Effector memory CD8-positive, alpha-beta T cell (primary cell): ENCODE measurements at places on chromosomes 5 and 9.

DNA sequence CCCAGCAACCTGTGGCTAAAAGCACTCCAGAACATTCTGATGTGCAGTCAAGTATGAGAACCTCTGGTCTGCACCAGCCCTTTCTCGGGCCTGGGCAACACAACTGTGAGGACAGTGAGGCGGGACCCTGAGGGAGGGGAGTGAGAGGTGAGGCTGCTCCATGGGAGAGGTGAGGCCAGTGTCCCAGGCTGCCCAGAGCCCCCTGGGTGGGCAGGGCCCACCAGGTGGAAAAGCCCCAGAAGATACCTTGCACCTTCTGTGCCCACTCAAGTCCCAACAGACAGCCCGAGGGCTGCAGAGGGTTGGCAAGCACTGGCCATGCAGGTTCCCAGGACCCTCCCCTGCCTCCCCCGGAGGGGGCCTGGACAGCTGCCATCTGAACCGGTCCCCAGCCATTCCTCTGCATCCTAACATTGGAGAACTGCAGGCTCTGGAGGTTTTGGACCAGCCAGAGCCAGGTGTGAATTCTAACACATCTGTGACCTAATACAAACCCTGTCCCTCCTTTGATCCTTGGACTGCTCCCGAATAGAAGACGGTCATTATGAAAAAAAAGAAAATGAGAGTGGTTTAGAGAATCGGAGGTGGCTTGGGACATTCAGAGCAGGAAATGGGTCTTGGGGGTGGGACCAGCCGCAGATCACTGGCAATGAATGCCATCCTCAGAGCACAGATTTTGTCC, 57.0 kb downstream of the DUSP1 start:
- no peak overlapping the region for H3K4me3 ChIP-seq
- peaks cover 8% of the 10 kb centered on the region for H3K4me1 ChIP-seq
- H3K27ac ChIP-seq: peak overlapping the region; percentile 70
- no peak for DNase-seq

DNA sequence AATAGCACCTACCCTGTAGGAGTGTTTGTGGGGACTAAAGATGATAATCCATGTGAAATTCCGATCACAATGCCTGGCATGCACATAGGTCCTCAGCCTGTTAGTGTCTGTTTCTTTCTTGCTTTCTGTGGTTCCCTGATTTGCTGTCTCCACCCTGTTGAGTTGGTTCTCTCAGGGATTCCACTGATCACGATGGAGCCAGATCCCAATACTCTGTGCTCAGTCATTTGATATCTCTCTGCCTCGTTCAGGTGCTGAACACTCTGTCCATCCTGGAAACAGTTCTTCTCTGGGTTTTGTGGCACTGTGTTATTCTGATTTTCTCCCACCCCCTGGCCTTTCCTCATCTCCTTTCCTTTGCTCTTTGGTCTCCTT, 60.8 kb downstream of the ARHGAP26 start:
- H3K4me3 ChIP-seq: no peak overlapping the region
- peaks cover 72% of the 10 kb centered on the region for H3K4me1 ChIP-seq
- H3K36me3 ChIP-seq: peaks cover 4% of the 10 kb centered on the region
- DNase-seq: no peak

DNA sequence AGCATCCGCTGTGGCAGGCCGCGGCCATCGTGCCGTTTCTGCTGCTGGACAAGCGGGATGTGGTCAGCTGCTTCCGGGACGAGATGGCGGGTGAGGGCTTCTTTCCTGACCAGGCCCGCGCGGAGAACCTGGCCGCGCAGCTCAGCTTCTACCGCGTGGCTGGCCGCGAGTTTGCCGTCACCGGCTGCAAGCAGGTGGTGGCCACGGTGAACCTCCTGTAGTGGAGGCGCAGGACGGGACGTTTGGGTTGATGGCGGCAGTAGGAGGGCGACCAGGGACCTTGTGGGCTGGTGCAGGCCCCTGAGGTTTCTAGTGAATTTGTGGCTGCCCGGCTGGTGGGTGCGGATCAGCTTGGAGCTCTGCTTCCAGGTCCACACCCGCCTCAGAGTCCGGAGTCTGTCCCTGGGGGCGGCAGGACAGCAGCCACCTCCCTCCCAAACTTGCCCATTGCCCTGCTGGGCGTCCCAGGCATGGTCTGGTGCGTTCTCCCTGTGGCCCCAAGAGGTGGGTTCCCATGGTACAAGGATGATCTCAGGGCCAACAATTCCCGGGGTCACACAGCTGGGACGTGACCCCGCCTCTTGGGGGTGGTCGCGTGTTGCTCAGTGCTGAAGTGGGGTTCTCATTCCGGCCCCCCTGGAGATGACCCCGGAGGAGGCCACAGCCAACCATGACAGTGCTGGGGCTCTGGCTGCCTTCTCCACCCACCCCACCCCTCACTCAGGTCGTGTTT, 2.4 kb downstream of the TOR4A start:
- no peak overlapping the region for H3K4me3 ChIP-seq
- no peak for DNase-seq
- H3K36me3 ChIP-seq: peaks cover 3% of the 10 kb centered on the region
- no peaks in the 10 kb centered on the region for H3K27me3 ChIP-seq
- peaks cover 13% of the 10 kb centered on the region for H3K4me1 ChIP-seq

DNA sequence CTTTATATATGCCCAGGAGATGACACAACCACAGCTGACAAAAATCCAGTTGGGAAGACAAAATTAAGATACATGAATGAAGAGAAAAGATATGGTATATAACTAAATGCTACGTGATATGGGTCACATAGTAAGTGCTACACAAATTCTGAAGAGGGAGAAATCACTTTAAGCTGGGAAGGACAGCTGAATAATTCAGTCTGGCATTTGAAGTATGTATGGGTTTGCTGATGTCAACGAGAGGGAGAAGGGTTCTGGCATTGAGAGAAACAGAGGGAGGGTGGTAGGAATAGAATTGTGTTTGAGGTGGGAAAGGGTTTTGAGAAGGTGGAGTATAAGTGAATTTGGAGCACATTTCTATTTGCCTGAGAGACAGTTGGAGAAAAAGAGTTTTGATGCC, 6.7 kb upstream of the SLIT3 start:
- no peaks in the 10 kb centered on the region for H3K4me1 ChIP-seq
- no peak for DNase-seq
- H3K27ac ChIP-seq: no peak overlapping the region
- H3K27me3 ChIP-seq: peaks cover 57% of the 10 kb centered on the region
- no peaks in the 10 kb centered on the region for H3K36me3 ChIP-seq

- no peak overlapping the region for H3K4me3 ChIP-seq
- H3K36me3 ChIP-seq: peaks cover 58% of the 10 kb centered on the region
- no peak for DNase-seq
- no peaks in the 10 kb centered on the region for H3K27me3 ChIP-seq
- no peak overlapping the region for H3K27ac ChIP-seq
Measured at GRCh38 chr5:71652349-71652748, 65.2 kb downstream of the MCCC2 start.

DNA sequence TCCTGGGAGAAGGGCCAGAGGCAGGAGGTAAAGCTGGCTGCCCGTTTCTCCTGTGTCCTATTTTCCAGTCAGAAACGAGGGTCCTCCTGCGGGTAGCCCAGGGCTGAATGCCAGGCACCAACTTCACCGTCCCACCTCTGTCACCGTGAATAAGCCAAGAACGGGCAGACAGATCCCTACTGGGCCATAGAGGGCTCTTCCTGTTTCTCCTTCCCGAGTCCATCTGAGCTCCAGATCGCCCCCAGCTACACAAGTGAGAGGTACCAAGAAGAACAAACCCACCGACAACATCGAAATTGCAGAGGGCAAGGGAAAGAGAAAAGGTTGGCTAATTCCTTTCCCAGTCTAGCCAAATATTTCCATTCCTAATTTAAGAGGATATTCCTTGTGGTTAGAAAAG, 93.7 kb downstream of the SPOCK1 start:
- no peaks in the 10 kb centered on the region for H3K4me1 ChIP-seq
- no peaks in the 10 kb centered on the region for H3K36me3 ChIP-seq
- no peak for DNase-seq
- no peak overlapping the region for H3K4me3 ChIP-seq
- peaks cover 32% of the 10 kb centered on the region for H3K27me3 ChIP-seq

- no peaks in the 10 kb centered on the region for H3K4me1 ChIP-seq
- peaks cover 11% of the 10 kb centered on the region for H3K27me3 ChIP-seq
- H3K4me3 ChIP-seq: no peak overlapping the region
Measured at GRCh38 chr9:84170521-84171141, 169.9 kb downstream of the SLC28A3 start.

DNA sequence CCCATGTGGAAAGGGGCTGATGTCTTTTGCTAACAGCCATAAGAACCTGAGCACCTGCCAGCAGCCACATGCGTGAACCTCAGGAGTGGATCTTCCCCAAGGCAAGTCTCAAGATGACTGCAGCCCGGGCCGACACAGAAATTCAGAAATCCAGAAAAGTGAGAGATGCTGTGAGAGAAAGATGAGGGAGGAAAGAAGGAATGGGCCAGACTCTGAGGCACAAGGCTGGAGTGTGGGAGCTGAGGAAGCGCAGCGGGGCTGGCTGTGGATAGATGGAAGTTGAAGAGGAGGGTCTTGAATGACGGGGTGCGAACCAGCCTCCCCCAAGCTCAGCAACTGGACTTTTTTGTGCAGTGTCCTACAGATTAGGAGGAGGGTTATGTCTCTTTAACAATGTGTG, 337.8 kb downstream of the GADD45G start:
- H3K27ac ChIP-seq: no peak overlapping the region
- no peak for DNase-seq
- no peak overlapping the region for H3K4me3 ChIP-seq
- peaks cover 37% of the 10 kb centered on the region for H3K27me3 ChIP-seq
- H3K36me3 ChIP-seq: peaks cover 3% of the 10 kb centered on the region

DNA sequence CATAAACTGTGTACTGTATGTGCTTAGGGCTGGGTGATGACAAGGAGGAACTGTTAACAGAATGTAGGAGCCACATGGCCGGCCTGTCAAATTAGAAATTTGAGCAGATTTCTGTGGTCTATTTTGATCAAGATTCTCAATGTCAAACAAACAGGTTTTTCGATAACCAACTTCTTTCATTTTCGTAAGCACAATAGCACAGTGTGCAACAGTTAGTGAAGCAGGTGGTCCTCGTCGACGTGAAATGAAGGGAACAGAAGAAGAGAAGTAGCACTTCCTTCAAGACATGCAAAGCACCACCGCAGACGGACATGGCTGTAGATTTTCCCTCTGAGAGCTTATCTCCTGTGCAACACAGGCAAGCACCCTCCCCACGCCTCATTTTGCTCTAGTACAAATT, 252.1 kb downstream of the CRB2 start:
- H3K36me3 ChIP-seq: no peaks in the 10 kb centered on the region
- DNase-seq: no peak
- H3K27ac ChIP-seq: no peak overlapping the region

- peaks cover 33% of the 10 kb centered on the region for H3K4me1 ChIP-seq
- no peaks in the 10 kb centered on the region for H3K27me3 ChIP-seq
- H3K36me3 ChIP-seq: peaks cover 8% of the 10 kb centered on the region
Measured at GRCh38 chr9:6969805-6970204, 212.0 kb downstream of the KDM4C start.

DNA sequence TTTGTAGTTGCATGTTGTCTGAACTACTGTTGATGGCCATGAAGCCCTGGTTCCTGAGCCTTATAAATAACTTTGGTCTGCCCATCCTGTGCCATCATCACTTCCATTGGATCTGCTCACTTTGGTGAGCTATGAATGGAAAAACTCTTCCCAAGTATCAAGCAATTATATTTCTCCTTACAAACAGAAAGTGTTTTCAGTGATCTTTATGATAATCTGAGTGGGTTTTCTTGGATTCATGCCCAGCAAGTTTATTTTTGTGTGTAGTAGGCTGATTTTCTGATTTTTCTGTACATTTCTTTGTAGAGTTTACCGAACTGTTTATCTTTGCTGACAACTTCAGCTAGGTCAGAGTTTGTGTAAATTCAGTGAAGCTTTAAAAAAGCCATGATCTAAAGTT, 31.0 kb downstream of the CAMK4 start:
- H3K27me3 ChIP-seq: no peaks in the 10 kb centered on the region
- H3K27ac ChIP-seq: peak overlapping the region; percentile 12
- H3K4me1 ChIP-seq: peaks cover 33% of the 10 kb centered on the region
- peaks cover 5% of the 10 kb centered on the region for H3K36me3 ChIP-seq

- peaks cover 95% of the 10 kb centered on the region for H3K27me3 ChIP-seq
- no peak for DNase-seq
- no peak overlapping the region for H3K27ac ChIP-seq
Measured at GRCh38 chr5:72179028-72179815, 71.9 kb downstream of the MAP1B start.

DNA sequence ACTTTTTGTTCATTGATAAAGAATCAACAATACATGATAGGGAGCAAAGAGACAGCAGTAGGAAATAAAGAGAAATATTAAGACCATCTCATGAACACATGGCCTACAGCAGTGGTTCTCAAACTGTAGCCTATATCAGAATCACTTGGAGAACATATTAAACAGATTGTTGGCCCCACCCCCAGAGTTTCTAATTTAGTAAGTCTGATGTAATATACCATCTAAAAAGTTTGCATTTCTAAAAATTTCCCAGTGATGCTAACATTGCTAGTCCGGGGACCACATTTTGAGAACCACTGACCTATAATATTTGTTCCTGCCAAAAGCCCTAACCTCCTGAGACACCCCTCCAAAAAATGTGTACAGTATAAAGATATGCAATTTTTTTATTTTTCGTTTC, 306.2 kb upstream of the NREP start:
- no peak overlapping the region for H3K27ac ChIP-seq
- DNase-seq: no peak
- no peaks in the 10 kb centered on the region for H3K27me3 ChIP-seq
- H3K4me3 ChIP-seq: no peak overlapping the region
- no peaks in the 10 kb centered on the region for H3K4me1 ChIP-seq

DNA sequence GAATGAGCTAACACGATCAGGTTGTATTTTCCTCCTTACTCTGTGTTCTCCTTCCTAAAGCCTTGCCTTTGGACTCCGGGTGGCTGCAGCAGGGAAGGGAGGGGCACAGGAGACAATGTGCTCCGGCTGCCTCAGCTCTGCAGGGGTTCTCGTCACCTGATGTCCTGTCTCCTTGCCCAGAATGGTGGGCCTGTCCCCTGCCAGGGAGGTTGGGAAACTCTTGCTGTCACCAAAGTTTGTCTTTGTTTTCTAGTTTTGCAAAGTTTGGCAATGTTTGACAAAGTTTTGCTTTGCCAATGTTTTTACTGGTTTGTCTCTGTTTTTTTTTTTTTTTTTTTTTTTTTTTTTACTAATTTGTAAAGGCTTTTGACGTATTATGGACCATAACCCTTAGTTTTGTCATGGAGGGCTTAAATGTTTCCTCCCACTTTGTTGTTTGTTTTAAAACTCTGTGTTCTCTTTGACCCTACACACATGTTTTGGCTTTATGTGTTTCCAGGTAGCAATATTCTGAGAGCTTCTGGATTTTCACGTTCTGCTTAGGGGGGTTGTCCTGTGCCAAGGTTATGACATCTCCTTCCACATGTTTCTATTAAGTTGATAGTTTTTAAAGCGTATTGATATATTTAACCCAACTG, 49.3 kb downstream of the GADD45G start:
- H3K36me3 ChIP-seq: peaks cover 4% of the 10 kb centered on the region
- H3K4me1 ChIP-seq: peaks cover 7% of the 10 kb centered on the region
- H3K27ac ChIP-seq: no peak overlapping the region
